IMR-90 (cell line): ENCODE measurements at places on chromosomes 16 and 17. TPM values are rescaled to one million over a fixed set of nuclear protein-coding genes. Genes with fewer than 3 reads are reported as not detected.

- DNase-seq, result no peak
These were observed 26.8 kb upstream of the AXIN2 start for GRCh38 chr17:65588181-65588808.

KCNJ12 gene
- total RNA-seq, result under 0.01 and 0.28 TPM in 2 replicates

- DNase-seq, result no peak
These were observed 2.4 kb downstream of the ASGR1 start for GRCh38 chr17:7176841-7177190.

DNA sequence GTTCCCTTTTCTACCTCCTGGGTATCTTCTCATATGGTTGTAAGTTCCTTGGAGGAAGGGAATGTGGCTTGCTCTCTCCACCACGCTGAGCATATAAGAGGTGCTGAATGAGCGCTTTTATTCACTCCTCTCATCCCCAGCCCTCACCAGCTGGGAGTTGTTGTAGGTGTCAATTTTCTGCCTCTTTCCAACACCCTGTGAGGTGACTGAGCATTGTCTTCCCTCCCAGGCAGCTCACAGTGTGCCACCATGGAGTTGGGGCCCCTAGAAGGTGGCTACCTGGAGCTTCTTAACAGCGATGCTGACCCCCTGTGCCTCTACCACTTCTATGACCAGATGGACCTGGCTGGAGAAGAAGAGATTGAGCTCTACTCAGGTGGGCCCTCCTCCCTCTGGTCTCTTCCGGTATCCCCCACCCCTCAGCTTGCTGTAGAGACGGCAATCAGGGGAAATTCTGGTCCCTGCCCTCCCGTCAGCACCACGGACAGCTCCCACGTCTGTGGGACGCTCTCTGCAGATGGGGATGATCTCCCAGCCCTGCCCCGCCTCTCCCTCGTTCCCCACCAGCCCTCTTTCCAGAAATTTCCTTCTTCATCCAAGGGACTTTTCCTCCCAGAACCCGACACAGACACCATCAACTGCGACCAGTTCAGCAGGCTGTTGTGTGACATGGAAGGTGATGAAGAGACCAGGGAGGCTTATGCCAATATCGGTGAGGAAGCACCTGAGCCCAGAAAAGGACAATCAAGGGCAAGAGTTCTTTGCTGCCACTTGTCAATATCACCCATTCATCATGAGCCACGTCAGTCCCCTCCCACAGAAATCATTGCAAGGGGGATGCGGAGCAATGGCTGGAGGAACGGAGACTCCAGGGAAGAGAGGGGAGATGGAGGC, 18.3 kb downstream of the CIITA start:
- peak; percentile 38 for DNase-seq

TPSG1 gene
- total RNA-seq, result not detected in 2 replicates

SMTNL2 gene
- not detected in 2 replicates for total RNA-seq

- DNase-seq, result no peak
These were observed 99.6 kb downstream of the SPACA3 start for GRCh38 chr17:33091271-33091670.
